ENCODE measurements at places on chromosomes 16 and 17.

DNA sequence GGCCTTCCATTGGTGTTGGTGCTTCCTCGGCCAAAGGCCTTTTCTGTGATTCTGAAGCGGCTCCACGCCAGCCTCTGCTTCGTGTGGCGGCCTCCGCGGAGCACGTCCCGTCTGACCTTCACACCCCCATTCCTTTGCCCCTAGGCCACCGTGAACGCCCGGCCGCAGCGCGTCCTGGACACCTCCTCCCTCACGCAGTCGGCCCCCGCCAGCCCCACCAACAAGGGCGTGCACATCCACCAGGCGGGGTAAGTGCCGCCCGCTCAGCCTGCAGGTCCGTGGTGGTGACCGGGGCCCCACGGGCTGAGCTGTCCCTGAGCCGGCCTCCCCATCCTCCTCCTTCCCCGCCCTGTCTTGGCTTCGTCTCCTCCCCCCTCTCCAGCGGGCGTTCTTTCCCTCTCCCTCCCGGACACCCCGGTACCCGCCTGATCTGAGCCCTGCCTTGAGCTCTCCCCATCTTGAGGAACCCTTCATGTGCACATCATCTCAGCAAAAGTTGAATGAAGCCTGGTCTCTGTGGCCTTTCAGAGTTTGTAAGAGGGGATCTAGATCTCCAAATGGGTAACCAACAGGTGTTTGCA lies 69.0 kb upstream of the CHMP6 start:
- DNase-seq, result no peak

GRCh38 chr16:53809088-53809932 lies 105.4 kb downstream of the FTO start:
- no peak for DNase-seq

DNA sequence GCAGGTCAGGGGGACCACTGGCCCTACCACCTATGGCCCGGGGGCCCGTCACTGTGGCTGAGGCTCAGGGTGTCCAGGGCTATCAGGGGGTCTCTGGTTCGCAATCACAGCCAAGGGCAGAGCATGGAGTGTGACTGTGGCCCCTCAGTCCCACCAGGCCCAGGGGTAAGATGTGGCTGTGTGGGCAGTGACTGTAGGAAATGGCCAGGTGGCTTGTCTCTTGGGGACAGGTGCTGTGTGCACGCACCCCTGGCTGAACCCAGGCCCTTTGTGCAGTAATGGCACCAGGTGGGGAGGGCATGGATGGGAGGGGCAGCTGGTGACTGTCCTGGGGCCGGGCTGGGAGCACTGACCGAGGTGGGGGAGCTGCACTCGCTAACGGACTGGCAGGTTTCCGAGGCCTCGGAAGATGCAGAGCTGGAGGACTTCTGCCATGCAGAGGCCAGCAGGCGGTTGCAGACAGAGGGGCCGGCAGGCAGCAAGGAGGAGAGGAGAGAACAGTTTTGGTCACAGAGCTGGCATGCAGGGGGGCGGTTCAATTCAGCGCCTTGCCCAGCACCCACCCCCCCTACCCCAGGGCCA lies 18.8 kb downstream of the IL34 start:
- no peak for DNase-seq

DNA sequence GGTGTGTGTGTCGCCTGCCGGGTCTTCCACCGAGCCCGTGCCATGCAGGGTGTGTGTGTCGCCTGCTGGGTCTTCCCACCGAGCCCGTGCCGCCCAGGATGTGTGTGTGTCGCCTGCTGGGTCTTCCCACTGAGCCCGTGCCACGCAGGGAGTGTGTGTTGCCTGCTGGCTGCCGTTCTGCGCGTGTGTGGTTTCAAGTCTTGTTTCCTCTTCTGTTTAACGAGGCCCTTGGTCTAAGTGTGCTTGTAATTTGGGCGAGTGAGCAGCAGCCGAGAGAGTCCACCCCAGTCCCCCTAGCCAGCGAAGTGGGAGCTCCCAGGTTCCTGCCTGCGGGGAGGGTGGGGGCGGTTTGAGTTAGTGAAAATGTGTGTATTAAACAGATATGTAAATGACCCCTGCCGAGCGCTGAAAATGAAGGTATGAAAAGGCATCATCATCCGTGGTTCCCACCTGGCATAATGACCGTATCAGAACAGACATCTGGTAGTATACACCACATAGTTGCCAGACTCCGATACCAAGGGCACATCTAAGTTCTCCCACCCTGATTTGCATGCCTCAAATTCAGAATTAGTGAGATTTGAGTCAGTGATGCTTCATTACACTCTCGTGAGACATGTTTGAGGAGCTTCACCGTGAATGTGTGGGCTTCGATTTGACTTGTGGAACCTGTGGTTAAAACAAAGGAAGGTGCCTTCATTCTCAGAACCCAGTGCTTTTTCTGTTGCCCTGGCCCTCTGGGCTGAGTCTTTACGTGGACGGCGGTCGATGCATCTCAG lies 114.5 kb upstream of the CHMP6 start:
- DNase-seq, result peak; percentile 87

GRCh38 chr17:80899402-80900268 lies 92.0 kb upstream of the CHMP6 start:
- DNase-seq, result peak; percentile 86

DNA sequence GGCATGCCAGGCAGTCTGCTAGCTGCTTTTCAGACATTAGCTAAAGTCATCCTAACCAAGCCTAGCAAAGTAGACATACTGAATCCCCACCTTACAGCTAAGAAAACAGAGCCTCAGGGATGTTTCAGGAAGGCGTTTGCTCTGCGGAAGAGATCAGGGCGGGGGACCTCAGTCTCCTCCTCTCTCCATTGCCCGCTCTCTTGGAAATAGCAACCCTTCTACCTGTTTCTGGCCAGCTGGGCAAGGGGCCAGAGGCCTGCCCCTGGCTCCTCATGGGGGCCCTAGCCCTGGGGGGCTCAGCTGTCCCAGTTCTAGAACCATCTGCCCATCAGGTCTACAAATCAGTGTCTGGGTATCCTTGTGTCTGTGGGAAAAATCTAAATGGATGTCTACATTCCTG lies 14.5 kb downstream of the PITPNM3 start:
- DNase-seq, result no peak

DNA sequence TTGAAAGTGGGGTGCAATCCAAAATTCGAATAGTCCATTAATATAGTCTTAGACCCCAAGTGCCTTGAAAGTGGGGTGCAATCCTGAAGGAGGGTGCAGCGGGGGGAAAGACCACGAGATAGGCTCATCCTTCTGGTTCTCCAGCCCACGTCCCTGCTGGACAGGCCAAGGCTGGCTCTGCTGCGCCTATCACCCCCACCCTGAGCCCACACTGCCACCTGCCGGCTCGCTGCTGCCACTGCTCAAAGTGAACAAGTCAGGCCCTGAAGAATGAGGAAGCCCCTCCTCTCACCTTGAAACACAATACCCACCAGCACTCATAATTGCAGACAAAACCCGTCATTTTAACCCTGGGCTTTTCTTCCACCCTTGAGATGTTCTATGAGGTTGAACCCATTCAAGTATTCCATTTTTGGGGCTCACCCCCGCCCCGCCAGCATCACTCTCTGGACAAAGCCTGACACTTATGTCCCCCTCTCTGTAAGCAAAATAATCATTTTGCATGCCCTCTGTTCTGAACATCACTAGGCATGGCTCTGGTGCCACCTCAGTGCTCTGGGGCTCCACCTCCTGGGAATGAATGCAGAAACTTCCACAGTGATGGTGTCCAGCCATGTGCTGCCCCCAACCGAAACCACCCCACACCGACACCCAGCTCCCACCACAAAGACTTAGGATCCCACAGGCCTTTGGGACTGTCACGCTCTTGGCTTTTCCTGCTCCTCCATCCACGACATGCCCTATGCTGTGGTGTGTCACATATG lies 56.8 kb downstream of the BEAN1 start:
- DNase-seq, result peak; percentile 82

GRCh38 chr16:72597938-72598337 lies 426.0 kb upstream of the PMFBP1 start:
- no peak for DNase-seq

- no peak for DNase-seq
Observed at GRCh38 chr17:17605083-17605728, 13.7 kb upstream of the PEMT start.
